ENCODE measurements at places on chromosomes 7 and 10.

- no peak for DNase-seq
Observed at GRCh38 chr10:35035606-35036005, 54.5 kb downstream of the CUL2 start.

DNA sequence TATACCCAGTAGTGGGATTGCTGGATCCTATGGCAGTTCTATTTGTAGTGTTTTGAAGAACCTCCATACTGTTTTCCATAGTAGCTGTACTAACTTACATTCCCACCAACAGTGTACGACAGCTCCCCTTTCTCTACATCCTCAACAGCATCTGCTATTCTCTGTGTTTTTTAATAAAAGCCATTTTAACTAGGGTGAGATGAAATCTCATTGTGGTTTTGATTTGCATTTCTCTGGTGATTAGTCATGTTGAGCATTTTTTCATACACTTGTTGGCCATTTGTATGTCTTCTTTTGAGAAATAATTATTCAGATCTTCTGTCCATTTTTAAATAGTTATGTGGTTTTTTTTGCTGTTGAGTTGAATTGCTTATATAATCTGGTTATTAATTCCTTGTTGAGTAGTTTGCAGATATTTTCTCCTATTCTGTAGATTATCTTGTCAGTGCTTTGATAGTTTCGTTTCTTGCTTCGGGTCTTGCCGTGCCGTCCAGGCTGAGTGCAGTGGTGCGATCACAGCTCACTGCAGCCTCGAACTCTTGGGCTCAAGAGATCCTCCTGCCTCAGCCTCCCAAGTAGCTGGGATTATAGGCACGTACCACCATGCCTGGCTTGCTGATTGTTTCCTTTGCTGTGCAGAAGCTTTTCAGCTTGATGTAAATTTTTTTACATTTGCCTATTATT is 12.0 kb downstream of the MTG1 start:
- no peak for DNase-seq

DNA sequence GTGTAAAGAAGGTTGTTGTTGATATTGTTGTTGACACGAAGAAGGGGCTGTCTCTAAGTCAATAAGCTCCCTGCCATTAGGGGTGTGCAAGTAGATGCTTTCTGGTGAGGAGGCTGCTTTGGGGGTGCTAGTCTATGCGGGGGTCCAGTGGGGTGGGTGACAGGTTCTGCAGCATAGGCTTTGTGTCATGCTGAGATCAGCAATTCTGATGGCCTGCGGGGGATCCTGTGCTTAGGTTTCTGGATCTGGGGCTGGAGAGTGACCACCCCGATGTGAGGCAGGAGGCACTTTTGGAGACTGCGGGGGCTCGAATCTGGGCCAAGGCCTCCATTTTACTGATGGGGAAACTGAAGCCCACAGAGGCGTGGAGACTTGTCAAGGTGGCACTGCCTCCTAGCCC is 5.1 kb downstream of the AQP1 start:
- no peak for DNase-seq

- peak; percentile 10 for DNase-seq
Observed at GRCh38 chr10:72692994-72693781, 1.2 kb downstream of the MCU start.

- no peak for DNase-seq
Observed at GRCh38 chr7:35355199-35355598, 101.3 kb upstream of the TBX20 start.
